ENCODE measurements at places on chromosomes 12 and 14. TPM values are rescaled to one million over a fixed set of nuclear protein-coding genes. Genes with fewer than 3 reads are reported as not detected.

Gene LRP1-AS
- not detected for total RNA-seq

DNA sequence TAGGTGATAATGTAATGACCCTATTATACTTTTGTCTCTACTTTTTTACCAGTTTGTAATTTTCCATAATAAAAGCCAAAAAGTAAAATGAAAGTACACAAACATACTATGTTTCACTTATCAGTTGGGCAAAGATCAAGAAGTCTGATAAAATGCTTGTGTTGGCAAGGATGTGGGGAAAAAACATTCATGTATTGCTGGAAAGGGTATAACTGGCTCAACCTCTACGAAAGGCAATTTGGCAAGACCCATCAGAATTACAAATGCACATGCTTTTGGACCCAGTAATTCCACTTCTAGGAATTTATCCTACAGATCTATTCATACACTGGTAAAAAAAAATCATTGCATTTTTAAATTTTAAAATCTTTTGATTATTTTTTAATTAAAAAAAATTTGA, 68.0 kb downstream of the SPTB start:
- no peak for DNase-seq

DNA sequence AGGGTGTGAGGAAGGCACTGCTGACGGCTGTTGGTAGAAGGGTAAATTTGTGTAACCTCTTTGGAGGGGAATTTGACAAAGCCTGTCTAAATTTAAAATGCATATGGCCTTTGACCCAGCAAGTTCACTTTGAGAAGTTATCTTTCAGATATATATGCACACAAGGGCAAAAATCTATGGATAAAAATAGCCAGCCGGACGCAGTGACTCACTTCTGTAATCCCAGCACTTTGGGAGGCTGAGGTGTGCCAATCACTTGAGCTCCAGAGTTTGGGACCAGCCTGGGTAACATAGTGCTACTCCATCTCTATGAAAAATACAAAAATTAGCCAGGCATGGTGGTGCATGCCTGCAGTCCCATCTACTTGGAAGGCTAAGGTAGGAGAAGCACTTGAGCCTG, 13.4 kb downstream of the UBC start:
- no peak for DNase-seq

- no peak for DNase-seq
Measured at GRCh38 chr14:33857650-33858049, 93.2 kb downstream of the EGLN3 start.

Gene GPRC5D
- total RNA-seq: not detected

Gene OS9
- 182 TPM for total RNA-seq

DNA sequence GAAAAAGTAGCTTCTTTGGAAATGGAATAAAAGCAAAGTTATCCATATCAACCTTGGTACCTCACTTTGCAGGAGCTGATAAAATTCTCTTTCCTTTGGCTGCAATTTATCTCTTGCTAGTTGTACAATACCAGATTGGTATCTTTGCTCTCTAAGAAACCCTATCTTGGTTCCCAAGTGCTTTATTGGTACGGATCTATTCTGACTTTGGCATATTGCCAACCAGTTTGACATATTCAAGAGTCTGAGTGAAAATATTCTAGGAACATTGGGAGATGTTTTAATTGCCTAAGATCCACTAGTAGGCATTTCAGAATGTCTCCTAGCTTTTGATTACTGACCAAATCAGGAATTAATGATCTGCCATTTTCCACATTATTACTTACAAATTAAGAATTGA, 167.2 kb upstream of the ATP2B1 start:
- no peak for DNase-seq

DNA sequence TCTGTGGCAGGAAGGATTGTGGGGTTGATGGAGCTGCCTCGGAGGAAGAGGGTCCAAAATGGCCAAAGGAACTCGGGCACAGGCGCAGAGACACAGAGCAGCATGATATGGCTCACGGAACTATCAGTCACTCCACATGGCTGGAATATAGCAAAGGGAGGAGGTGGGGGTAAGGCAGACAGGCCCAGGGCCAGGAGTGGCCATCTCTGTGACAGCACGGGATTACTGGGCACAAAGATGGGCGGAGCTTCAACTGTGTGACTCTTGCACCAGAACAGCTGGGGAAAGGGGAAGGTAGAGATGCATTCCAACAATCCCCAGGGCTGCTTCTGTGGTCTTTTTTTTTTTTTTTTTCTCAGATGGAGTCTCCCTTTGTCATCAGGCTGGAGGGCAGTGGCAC, 24.8 kb upstream of the EML1 start:
- DNase-seq: no peak

Gene TRPV4
- 0.51 TPM for total RNA-seq

DNA sequence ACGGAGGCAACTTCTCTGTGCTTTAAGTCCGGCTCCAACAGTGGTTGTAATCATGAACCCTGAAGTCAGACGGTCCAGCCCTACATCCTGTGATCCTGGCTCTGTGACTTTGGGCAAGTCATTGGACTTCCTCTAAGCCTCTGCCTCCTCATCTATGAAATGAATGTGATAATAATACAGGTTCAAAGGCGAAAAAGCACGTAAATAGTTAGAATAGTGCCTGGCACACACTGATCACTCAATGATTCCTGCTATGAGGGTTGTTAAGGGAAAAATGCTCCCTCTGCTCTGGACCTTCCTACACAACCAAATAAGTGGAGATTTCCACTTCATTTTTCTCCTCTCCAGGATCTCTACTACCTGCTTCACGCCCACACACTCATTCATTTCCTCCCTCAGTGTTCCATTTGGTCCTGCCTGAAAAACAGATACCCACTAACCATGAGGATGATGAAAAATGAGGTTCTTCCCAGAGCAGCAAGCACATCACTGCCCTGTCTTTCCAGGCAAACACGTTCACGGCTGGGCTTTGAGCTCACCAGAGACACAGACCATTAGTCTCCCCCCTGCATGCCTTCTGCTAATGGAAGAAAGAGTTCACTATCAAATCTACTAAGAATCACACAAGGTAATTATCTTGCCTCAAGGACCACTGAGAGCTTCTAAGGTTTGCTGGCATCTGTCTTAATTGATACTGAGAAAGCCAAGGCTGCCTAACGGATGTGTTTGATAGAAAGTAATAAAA, 13.2 kb downstream of the NUAK1 start:
- DNase-seq: no peak

Gene NTS
- total RNA-seq: not detected

- no peak for DNase-seq
Measured at GRCh38 chr12:131894981-131895639, 688 bp downstream of the ULK1 start.

Gene KRT6C
- 138 TPM for total RNA-seq

- peak; percentile 33 for DNase-seq
Measured at GRCh38 chr12:26017484-26018211, 59.2 kb downstream of the RASSF8 start.

Gene RSRC2
- total RNA-seq: 44.0 TPM

DNA sequence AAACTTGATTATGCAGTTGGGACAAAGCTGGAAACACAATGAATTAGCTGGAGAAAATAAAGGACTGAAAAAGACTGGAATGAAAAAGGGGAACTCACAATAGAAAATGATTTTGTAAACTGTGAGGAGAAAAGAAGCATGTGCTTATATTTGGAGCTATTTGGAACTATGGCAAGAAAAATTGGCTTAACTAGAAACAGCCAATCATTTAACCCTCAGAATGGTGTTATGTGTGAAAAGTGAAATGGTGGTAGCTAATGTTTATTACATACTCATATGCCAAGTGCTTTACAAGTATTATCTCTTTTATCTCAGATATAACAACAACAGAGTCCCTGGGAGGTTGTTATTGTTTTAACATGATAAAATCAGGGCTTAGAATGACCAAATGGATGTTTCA, 583.1 kb upstream of the SEL1L start:
- no peak for DNase-seq

DNA sequence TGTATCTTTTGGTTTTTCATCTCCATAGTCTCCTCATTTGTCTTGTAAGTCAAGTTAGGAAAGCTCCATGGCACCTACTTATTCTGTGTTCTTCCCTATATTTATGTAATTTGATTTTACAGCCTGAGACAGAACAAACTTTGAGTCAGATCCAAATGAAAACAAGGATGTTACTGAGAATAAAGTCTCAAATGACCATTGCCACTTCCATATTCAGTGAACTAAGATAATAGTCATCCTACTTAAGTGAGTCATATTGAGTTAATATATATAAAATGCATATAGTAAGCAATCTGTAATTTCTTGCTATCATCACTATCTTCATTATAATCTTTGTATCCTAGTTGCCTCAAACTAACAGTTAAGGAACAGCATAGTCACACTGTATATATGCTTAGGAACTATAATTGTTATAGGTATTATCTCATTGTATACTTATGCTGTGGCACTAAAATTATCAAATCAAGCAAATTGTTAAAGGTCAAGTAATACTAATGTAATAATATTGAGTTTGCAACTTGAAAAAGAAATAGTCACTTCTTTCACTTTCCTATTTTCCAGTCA, 30.8 kb downstream of the TMTC3 start:
- peak; percentile 68 for DNase-seq

DNA sequence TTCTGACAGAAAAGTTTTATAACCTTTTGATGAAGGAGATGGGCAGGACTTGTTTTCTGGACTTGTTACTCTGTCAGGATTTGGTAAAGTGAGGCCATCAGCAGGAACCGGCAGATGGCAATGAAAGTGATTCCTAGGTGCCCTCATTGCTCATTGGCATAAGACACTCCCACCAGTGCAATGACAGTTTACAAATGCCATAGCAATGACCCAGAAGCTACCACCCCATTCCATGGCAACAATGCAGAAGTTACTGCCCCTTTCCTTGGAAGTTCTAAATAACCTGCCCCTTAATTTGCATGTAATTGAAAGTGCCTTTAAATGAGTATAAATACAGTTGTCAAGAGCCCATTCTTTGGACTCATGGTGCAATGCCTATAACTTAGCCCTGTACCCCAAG, 222.6 kb downstream of the CEP128 start:
- DNase-seq: peak; percentile 15
